ENCODE measurements at places on chromosomes 7 and 10.

DNA sequence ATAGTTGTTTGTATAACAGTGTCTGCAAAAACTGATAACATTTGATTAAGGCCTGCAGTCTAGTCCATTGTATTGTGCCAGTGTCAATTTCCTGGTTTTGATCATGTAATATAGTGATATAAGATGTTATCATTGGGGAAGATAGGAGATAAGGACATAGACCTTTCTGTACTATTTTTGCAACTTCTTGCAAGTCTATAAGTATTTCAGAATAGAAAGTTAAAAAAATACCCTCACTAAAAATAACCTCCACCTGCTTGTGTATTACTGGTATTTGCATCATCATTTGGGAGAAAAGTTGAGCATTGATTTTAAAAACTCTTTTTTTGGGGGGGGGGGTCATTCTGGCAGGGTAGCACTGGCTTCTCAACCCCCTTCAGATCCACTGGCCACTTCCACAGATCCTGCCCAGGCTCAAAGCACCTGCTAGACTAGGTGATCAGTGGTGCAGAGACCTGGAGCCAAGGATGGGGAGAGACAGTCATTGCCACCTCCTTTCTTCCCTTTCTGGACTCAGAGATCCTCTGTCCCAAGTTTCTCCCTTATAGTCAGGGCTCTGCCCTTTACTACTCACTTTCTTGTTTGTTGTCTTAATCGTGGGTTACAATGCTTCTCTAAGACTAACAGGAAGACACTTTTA, 103.0 kb downstream of the RBM20 start:
- no peak for DNase-seq

DNA sequence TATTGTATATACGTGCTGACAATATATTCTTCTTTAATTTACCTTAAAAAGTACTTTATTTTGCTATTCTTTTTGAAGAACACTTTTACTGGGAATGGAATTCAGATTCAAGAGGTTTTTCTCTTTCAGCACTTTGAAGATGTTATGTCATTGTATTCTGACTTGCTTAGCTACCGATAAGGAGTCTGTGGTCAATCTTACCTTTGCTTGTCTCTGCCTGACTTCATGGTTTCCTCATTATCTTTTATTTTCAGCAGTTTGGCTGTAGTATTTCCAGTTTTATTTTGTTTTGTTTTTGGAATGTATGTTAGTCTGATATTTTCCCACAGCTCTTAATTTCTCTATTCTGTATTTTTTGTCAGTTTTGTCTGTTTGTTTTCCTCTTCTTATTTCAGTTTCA, 187.9 kb upstream of the SMIM30 start:
- DNase-seq: no peak

GRCh38 chr7:26369593-26369992, 77.9 kb downstream of the SNX10 start:
- DNase-seq: peak; percentile 72

- DNase-seq: no peak
These were observed 259.3 kb downstream of the TRIL start for GRCh38 chr7:28698840-28699239.

DNA sequence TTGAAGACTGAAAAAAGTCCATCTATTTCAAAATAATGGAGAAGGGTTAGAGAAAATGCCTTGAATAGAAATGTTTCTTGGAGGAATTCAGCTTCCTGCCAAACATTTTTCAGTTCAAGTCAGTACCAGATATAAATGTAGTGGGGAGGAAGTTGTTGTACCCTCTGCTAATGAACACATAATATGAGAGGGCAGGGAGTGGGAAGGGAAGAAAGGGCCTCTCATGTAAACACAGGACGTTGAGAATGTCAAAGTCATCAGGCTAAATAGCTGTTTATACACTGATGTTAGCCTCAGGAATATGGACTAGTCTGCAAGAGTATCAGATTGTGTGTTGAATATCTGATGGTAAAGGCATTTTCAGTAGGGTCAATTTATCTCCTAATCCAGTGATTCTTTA, 37.0 kb downstream of the GPR37 start:
- no peak for DNase-seq

DNA sequence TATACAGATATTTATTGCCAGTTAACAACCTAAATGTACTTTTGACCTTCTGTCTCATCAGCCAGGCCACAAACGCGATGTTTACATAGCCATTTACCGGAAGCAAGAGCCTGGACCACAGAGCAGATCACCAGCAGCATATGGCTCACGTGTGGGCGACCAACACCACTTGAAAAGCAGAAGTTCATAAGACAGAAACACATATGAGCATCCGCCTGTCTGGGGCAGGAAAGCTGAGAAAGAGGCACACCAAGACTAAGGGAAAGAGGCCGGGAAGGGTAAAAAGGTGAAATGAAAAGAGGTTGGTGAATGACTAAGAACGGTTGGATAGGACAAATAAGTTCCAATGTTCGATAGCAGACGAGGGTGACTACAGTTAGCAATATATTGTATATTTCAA, 1.3 kb downstream of the ABCB1 start:
- peak; percentile 1 for DNase-seq

DNA sequence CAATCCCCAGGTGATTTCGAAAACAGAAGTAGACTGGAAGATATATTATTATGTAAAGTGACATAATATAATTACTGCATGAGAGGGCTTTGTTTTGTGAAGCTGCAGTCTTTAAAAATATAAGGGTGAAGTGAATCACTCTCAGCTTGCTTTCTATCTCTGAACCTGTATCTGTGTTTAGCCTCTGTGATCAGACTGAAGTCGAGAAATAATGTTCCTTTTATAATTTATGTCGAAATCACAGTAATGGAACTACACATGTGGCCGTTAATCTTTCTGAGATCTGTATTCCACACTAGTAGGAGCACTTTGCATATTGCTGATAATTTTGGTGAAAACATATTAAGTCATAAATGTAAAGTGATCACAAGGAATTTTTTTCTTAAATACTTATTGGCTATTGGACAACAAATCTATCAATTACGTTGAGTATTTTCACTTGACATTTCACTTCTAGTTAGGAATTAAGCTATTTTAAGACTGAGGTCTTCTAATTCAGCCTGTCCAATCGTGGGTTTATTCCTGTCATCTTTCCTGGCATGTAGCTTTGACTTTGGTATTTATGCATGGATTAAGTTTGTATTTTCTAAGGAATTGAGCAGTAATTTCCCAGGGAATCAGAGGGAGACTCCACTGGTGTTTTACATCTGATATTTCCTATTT, 268.2 kb upstream of the POT1 start:
- no peak for DNase-seq

DNA sequence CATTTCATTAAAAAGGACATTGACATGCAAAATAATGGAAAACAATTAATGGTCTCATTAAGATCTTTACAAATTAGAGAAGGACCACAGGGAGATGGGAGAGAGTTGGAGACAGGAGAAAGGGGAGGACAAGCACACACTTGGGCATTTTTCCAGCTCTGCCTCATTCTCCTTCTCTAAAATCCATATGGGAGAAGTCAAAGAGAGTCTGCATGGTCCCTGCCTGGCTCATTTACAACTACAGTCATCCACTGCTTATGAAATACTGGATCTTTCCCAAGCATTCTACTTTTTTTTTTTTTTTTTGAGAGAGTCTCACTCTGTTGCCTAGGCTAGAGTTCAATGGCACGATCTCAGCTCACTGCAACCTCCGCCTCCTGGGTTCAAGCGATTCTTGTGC, 518.9 kb upstream of the CELF2 start:
- DNase-seq: peak; percentile 29

- DNase-seq: no peak
These were observed 1.5 kb upstream of the FRAT2 start for GRCh38 chr10:97336006-97336405.

DNA sequence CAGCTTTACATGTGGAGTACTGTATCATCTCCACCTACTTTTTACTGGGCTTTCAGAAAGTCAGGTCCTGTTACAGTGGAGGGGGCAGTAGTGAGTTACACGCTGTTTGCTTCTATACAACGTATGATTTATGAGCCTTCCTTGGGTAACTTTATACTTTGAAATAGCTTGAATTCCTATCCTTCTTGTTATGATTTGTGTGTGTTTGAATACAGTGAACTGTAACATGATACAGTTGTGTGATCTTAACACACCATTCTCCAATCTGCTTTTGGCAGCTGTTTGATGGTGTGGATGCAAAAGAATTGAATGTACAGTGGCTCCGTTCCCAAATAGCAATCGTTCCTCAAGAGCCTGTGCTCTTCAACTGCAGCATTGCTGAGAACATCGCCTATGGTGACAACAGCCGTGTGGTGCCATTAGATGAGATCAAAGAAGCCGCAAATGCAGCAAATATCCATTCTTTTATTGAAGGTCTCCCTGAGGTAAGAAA, 41.7 kb downstream of the SP8 start:
- no peak for DNase-seq

GRCh38 chr10:46231087-46231486, 55.7 kb upstream of the ANTXRL start:
- DNase-seq: no peak

DNA sequence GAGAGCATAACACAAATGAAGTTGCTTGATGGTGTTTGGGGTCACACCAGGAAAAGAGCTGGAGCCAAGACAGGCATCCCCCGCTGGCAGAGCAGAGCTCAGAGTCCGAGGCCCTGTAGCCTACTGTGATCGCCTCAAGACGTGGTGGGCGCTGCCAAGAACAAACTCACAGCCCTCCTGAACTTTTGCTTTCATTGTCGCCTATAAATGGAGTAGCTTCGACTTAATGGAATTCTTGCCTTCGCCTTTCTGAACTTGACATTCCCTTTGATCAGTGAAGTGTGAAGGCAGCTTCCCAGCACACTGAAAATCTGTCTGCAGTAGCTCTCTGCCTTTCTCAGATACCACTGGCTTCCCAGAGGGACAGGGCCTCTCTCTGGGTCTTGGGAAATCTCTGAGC, 21.3 kb downstream of the CPXM2 start:
- DNase-seq: no peak

DNA sequence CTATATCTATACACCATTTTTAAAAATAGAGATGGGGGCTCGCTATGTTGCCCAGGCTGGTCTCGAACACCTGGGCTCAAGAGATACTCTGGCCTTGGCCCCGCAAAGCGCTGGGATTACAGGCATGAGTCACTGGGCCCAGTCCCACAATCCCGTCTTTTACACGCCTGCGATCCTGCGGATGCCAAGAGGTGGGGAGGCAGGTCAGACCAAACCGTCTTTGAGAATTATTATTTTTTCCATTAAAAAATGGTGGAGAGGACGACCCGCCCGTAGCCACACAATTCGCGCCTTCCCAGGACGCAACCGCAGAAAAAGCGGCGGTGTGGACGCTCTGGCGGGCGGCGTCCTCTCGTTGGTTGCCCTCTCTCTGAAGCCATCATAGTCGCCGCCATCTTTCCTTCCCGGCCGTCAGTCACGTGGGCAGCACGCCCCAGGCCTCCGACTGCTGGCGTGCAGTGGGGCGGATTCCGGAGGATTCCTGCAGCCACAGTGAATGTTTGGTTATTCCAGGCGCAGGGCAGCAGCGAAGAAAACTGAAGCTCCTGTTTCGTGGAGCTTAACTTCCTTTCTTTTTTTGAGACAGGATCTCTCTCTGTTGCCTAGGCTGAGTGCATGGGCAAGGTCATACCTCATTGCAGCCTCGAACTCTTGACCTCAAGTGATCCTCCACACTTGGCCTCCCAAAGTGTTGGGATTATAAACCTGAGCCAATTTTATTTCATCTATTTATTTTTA, 9.9 kb upstream of the EPHB4 start:
- peak; percentile 97 for DNase-seq

GRCh38 chr7:154777489-154777888, 225.4 kb downstream of the PAXIP1 start:
- DNase-seq: no peak

DNA sequence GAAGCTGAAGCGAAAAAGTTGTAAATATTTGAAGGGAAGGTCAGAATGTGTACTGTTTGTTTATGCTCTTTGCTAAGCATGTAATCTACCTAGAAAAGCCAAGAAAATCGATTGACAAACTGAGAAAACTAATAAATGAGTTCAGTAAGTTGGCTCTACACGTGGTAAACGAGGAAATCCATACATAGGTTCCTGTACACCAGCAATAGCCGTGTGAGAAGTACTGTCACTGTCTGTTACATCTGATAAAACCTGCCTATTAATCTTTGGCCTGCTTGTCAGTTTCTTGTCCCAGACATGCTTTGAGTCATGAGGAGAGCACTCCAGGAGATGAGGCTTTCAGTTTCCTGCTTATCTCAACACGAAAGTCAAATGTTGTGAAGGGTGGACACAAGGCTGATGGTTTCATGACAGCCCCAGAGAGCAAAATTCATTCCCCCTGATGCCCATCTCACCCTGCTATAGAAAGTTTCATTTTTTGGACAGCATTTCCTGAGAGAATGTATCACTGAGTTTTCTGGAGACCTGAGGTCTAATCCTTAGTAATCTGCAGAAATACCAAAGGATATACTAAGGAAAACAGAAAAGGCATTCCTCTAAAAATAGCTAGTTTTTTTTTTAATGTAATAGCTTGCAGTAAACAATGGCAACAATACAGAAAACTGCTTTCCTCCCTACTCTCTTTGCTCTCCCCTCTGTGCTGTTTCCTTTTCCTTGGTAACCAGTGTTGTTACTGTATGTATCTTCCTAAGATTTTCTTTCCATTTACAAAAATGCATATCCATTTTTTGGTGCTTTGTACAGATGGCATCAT, 18.8 kb downstream of the BMPR1A start:
- DNase-seq: peak; percentile 42

- no peak for DNase-seq
These were observed 26.7 kb downstream of the PIK3CG start for GRCh38 chr7:106891548-106892410.

DNA sequence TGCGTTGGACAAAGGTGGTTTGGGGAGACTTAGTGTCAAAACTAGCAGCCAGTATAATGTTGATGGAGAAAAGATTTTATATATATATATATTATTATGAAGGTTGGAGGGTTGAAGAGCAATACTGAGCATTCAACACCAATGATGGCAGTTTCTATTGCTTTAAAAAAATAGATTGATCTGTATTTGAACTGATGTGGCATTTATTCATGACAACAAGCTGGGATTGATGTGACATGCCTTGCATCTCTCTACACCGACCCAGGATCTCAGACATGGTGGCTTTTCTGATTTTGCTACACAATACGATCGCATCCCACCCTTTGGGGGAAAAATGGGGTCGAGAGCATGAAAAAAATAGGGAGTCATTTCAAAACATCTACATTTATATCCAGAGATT, 175.4 kb downstream of the POU6F2 start:
- DNase-seq: no peak
